ELR (cell line): ENCODE measurements at places on chromosomes 3 and 15.

DNA sequence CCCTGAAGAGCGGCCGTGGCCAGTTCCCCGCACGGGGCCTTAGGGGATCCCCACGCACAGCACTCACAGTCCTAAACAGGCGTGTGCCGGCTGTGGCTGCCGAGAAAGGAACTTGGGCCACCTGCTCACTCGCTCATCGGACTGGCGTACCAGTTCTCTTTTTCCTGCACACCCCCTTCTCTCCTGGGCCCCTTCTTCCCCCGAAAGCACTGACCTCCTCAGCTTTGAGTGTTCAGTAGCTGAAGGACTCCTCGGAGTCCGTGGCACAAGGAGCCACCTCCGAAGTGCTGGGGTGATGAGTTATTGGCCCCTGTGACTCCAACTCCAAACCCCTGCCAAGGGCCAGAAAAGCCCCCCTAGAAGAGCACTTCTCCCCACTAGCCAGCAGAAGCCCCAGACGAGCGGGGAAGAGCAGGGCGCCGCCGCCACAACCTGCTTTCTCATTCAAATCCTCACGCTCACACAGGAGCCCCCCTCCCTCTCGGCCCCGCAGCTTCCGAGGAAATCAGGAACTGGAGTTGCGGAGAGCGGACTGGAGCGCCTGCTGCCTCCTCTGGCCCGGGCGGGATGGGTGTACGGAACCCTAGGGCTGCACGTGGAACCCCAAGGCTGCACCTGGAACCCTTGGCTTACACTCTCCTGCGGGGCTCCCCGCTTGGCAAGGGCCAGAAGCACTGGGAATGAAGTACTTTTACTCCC, at the start of gene PLCH1:
Gene PLCH1, minus strand, starts transcription at position 446 of the 699 bp plus-strand sequence. CDS start 40,847 bp downstream, outside the sequence.
- peak; percentile 69 for DNase-seq

- no peak for DNase-seq
These were observed 2.2 kb upstream of the ITIH1 start for GRCh38 chr3:52774901-52775864.

DNA sequence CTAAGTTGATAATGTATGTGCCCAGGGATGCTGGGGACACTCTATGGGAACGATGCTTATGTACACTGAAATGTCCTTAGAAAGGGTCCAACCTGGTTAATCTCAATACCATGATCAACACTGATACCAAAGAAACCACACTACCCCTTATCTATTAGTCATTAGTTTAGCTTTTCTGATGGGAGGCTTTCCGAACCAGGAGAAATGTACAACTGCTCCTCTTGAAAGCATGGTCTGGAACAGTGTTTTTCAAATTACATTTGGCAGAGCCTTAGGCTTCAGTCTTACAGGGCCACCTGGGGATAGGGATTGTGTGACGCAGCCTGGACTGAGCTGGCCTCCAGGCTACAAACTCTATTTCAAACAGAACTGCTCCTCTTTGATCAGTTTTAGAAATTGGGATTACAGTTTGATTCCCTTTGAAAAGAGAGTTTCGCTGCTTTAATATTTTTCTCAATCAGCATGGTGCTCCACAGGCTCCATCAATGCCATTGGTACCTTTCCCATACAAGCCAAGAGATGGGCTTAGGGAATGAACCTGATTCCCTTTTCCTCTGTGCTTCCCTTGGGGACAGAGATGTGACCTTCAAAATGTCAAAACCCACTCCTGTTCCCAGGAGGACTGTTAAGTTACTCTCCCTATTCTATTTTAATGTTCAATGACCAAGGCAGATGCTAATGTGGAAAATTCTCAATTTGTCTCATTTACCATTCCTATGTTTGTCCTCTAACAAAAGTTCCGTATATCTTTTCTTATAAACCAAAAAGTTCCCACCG, 296.0 kb upstream of the ADAMTS9 start:
- DNase-seq, result no peak

DNA sequence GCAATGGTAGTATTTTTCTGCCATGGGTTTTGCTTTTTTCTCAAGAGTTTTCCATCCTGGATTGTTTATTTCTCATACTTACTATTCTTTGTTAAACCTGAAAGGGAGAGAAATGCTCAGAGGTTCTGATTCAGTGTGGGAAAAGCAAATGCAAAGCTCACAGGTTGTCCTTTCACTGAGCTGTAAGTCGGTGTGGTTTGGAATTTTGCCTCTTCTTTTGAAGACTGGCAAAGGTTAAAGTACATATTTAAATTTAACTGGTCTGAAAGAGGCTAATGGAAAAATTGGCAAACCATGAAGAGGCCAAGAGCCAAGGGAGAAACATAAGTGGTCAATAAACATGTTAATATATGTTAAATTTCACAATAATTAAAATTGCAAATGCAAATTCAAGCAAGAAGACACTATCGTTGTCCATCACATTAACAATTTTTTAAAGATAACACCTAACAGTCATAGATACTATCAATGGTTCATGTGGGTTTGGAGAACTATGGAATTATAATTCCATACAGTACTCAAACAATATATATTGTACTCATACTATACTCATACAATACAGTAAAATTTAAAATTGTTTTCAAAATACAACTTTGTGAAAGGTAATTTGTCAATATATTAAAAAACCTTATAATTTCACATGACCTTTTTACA, 246.8 kb upstream of the STT3B start:
- DNase-seq, result no peak

- DNase-seq, result no peak
These were observed 19.3 kb upstream of the LZTFL1 start for GRCh38 chr3:45861043-45861719.

DNA sequence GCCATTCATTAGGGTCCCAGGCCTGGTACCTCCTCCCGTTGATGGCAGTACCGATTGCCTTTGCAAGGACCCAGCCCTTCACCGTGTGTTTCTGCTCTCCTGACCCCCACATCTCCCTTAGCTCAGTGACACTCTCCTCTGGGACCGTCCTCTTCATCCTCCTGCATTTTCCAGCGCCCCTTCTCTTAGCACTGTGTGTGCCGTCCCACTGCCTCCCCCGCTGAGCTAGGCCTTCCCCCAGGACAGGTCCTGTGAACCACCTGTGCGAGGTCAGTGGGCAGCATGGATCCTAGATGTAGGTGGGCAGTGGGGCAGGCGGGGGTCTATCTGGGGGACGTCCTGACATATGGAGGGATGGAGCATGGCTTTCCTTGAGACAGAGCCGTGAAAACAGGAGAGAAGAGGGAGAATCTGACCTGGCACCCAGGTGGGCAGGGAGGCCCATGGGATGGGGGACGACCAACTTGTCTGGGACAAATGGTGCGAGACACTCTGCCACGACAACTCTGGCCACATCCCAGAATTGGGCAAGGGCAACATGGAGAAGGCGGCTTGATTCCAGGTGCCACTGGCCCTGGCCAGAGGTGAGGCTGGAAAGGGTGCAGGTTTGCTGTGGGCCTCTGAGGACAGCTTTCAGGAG, 87.7 kb upstream of the ALDH1L1 start:
- DNase-seq, result no peak

DNA sequence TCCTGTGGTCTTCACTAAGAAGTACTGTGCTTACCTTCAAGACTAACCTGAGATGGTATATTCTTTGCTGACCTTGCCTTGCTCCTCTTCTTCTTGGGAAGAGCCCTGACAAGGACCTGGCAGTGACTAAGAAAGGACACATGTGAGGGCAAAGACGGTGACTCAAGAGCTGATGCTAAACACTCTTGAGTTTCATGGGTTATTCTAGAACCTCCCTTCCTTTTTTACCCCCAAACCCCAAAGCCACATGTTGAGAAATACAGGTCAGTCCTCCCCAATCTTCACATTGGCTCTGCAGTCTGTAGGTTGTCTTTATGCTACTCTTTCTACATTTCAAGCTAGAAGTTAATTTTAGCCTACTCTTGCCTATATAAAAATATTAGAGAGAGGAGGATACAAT, 200.6 kb downstream of the SEMA6D start:
- no peak for DNase-seq

GRCh38 chr3:114958930-114959329, 188.2 kb downstream of the ZBTB20 start:
- DNase-seq, result no peak

DNA sequence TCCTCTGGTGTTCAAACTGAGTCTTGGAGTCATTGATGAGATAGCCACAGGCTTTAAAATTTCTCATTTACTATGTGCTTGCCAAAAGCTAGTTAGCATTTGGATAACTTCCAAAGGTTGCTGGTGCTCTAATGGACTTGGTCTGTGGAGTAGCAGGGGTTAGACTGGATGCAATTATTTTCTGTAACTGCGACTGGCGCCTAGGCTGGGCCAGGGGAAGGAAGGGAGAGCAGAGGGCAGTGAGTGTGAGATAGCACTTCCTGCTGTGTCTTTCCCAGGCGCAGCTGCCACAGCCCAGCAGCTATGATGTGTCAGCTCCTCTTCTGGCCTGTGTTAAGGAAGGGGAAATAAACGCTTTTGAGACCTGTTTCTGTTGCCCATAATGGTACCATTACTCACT, 98.6 kb downstream of the MYRIP start:
- DNase-seq, result peak; percentile 46

GRCh38 chr3:53072653-53073552, 27.0 kb upstream of the SFMBT1 start:
- peak; percentile 87 for DNase-seq

DNA sequence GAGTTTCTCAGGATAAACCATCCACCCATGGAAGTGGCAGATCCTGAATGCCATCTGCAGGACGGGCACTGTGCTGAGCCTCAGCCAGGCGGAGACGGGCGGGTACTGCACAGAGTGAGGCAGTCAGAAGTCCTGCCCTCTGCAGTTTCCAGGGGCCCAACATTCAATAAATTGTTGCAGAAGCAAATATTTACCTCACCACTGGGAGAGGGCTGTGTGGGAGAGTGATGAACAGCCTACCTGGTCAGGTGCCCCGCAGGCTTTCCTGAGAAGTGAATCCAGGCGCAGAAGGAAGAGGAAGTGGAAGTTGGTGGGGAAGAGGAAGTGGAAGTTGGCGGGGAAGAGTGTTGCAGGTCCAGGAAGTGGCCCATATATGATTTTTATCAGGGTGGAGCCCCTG, 100.8 kb downstream of the SLCO3A1 start:
- no peak for DNase-seq

DNA sequence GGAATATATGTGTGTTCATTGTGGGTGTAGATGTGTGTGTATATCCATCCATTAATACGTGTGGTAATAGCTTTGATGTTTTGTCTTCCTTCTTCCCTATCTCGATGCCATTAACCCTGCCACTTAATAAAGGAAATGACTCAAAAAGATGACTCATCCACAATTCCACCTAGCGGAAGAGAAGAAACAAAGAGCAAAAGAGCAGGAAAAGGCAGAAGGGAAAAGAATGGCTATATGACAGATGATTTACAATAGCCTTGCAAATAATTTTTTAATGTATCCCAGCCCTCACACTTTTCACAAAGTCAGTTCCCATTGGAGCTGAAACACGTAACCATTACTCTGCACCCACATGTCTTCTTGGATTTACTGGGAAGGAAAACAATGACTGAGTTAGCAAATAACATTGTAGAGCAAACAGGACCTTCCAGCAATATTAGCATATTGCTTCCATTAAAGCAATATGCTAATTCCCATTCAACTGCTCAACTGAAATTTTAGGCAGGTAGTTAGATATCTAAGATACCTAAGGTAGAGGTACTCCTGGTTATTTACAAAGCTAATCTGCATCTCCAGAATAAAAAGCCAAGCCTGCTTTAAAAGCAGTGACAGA, 197.2 kb downstream of the KCNAB1 start:
- peak; percentile 90 for DNase-seq

- peak; percentile 61 for DNase-seq
These were observed 617.4 kb downstream of the SI start for GRCh38 chr3:164460851-164461250.

DNA sequence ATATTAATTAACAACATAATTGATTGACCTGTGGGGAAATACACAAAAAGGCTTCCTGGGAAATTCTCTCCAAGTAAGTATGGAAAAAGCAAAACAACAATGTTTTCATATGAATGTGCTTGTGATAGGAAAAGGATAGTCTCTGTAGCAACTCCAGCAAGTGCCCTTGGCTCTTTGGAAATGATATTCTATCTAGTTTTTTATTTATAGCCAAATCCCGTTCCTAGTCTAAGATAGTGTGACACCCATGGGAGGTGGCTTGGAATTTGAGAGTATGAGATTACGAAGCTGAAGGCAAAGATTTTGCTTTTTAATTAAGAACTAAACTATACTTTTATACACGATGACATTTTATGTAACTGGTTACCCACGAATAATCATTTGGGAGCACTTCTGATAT, 119.9 kb downstream of the PDZRN3 start:
- DNase-seq, result no peak

GRCh38 chr3:171056528-171056927, 30.0 kb upstream of the SLC2A2 start:
- DNase-seq, result peak; percentile 90

DNA sequence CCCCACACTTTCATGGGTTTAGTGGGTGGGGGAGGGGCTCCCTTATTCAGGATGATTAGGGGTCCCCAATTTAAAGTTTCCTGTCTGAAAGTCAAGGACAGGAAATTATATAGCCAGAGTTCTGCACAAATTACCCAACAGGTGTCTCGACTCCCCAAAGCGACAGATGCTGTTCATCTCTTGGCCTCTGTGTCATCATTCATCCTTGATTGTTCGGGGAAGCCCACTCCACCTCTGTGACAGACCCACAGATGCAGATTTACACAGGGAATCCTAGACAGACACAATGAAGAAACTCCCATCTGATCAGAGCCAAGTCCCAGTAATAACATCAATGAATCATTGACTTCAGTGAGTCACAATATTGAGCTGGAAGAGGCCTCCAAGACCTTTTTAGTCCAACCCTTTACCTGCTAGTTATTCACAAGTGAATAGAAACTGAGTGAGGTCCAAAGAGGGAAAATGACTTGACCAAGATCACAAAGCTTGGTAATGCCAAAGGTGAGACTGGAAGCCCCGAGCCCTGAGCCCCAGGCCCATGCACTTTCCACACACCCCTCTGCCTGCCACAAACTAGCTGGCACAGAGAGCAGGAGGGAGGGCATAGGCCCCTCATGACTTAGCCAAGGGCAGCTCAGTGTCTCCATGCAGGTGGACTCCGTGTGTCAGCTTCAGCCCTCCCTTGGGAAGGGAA, 7.9 kb upstream of the SRP14 start:
- peak; percentile 90 for DNase-seq

DNA sequence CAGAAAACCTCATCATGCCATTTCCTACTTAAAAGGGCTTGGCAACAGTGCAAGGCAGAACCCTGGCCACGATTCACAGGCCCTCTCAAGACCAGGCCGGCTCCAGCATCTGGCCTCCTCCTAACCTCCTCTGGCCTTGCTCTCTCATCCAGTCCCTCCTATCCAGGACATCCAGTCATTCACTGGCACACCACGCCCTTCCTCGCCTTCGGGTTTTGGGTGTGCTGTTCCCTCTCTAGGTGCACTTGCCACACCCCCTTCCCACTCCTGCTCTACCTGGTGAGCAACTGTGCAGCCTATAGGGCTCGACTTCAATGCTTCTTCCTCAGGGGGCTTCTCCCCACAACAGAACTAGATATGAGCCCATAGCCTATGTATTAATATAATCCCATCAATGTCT, 317.1 kb downstream of the ARRDC4 start:
- no peak for DNase-seq

- DNase-seq, result peak; percentile 37
These were observed 399.6 kb downstream of the PTPRG start for GRCh38 chr3:61960976-61961375.

- DNase-seq, result no peak
These were observed 14.1 kb downstream of the TTC21A start for GRCh38 chr3:39121621-39122020.

- DNase-seq, result peak; percentile 29
These were observed 36.9 kb downstream of the SENP8 start for GRCh38 chr15:72155003-72155621.
